KBM-7 (cell line): ENCODE measurements at places on chromosomes 12 and 14.

DNA sequence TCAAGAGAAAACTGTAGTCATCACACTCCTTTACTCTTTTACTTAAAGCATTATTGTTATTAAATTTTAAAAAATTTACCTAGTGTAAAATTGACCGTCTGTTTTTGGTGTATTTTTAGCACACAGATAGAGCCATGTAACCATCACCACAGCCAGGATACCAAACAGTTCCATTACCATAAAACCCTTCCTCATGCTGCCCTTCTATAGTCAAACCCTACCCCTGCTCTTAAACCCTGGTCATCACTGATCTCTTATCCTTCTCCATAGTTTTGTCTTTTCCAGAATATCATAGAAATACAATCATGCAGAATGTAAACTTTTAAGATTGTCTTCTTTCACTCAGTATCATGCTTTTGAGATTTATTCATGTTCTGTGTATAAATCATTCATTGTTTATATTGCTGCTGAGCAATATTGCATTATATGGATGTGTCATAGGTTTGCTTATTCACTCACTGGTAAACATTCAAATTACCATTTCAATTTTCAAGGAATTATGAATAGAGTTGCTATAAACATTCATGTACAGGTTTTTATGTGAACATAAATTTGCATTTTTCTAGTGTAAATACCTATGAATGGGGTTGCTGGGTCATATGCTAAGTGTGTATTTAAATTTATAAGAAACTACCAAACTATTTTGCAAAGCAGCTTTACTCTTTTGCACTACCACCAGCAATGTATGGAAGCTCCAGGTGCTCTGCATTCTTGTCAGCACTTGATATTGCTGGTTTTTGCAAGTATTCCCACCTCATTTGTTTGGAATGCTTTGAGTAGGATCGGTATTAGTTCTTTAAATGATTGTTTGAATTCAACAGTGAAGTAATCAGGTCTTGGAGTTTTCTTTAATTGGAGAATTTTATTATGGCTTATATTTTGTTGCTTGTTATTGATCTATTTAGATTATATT, 125.5 kb downstream of the LMNTD1 start:
- DNase-seq, result no peak

GRCh38 chr12:14408208-14408607, 42.7 kb downstream of the ATF7IP start:
- peak; percentile 28 for DNase-seq

- DNase-seq, result no peak
Observed at GRCh38 chr14:45298423-45299117, 45.6 kb upstream of the MIS18BP1 start.

- peak; percentile 35 for DNase-seq
Observed at GRCh38 chr12:104049903-104050356, at the start of gene GLT8D2. Gene GLT8D2 (minus strand): TSS chr12:104050187. CDS start chr12:104019648, 30,539 bp downstream.

GRCh38 chr12:66107451-66107915, 23.1 kb downstream of the LLPH start:
- DNase-seq, result peak; percentile 96

GRCh38 chr14:104881369-104881979, 16.4 kb downstream of the CEP170B start:
- DNase-seq, result no peak

DNA sequence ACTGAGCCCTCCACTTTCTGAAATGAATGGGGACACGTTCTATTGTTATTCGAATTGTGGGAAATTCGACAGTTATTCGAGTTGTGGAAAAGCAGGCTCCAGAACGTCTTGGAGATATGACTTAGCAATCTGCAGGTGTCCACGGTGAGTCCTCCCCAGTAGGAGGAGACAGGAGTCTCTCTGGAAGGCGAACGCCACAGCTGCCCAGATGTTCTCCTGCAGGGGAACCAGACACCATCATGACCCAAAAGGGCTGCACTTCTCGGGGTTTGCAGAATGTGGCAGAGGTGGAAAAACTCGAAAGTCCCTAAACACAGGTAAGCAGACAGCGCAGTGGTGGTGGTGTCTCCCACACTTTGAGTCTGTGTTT, 363.6 kb upstream of the SFSWAP start:
- no peak for DNase-seq
